ENCODE measurements at places on chromosomes 3 and 15.

GRCh38 chr15:82540984-82541431 is 751 bp upstream of the RPS17 start:
- no peak for DNase-seq

DNA sequence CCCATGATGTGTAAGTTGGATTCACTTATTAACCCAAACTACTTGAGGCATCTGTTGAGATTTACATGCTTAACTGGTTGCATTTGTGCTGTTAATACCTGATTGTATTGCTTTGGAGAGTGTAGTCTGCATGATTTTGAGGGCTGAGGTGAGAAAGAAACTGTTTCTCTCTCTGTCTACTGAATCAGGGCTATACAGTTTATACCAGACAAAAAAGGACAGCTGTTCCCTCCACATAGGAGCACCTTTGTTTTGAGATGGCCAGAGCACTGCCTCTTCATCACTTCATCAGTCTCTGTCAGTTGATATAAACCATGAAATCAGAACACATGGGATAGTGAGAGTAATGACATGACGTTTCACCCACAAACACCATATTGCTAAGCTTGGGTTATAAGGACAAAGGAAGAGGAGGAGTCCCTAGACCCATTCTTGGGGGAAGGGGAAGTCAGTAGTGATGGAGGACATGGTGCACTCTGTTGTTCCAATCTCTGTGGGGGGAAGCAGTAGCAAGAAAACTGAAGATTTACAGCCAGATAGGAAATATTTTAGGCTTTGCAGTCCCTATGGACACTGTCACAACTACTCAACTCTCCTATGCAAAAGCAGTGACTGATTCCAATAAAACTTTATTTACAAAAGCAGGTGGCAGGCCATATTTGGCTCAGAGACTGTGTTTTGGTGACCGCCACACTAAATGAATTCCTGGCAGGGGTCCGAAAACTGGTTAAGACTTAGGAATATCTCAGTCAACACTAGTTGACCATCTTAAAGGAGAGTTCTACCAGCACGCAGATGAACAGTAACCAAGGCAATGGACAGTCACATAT is 123.9 kb upstream of the NR2E3 start:
- no peak for DNase-seq

DNA sequence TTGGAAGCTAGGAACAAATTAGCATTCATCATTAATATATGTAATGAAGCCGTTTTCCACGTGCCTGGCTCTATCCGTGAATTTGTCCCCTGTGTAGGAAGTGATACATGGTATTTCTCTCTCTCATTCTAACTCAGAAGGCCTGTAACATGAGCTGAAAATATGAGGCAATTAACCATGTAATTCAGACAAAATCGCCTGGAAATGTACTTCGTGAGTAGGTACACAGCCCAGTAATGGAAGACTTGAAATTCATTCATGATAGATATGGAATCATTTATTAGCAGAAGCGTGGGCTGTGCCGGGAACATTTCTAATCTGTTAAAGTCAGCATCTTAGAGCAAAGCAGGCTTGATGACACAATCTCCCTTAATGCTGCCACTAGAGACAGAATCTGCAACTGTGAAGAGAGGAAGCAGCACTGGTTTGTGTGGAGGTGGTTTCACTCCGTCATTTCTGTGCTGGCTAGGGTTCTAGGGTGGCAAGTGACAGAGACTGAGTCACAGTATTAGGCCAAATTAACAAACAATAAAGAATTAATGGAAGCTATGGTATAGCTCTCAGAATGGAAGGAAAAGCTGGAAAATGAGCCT is 225.0 kb upstream of the PROK2 start:
- DNase-seq, result no peak

GRCh38 chr3:127392156-127392490 is 104.3 kb upstream of the PRR20G start:
- no peak for DNase-seq

- no peak for DNase-seq
Observed at GRCh38 chr3:22858486-22858885, 344.6 kb upstream of the UBE2E2 start.

DNA sequence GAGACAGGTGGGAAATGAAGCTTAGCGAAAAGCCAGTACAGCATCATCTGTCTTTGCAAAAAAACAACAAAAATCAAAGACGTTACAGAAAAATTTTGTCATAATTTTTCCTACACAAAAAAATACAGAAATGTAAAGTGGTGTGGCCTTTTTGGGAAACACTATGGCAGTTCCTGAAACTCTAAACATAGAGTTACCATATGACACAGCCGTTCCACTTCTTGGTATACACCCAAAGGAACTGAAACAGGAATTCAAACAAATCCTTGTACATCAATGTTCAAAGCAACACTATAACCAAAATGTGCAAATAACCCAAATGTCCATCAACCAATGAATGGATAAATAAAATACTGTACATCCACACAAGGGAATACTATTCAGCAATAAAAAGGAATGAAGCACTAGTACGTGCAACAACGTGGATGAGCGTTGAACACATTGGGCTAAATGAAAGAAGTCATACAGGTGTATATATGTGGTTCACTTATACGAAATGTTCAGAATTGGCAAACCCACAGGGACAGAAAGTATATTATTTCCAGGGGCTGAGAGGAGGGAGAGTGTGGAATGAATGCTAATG is 46.8 kb downstream of the GLB1 start:
- DNase-seq, result no peak

- no peak for DNase-seq
Observed at GRCh38 chr3:73144276-73144675, 82.8 kb downstream of the EBLN2 start.

GRCh38 chr3:45100981-45101407 is 45.2 kb downstream of the CDCP1 start:
- no peak for DNase-seq

GRCh38 chr3:177162742-177163141 is 34.5 kb downstream of the TBL1XR1 start:
- no peak for DNase-seq

- no peak for DNase-seq
Observed at GRCh38 chr3:42351207-42351606, 59.2 kb downstream of the LYZL4 start.

DNA sequence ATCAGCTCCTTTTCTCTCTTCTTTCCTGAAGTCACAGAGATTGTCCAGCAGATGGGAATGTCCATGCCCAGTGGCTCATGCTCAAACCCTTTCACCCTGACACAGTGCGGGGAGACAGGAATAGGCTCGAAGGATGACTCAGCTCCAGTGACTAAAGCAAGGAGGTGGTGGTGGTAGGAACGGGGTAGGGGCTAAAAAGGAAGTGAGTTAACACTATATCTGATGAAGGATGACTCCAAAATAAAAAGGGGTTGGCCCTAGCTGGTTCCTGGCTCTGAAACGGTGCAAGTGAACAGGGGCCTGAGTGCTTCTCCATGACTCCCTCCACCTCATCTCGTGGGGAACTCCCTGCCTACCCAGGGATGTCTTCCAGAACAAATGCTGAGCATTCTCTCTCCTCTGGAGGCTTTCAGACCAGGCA is 167.4 kb upstream of the LPP start:
- DNase-seq, result peak; percentile 57

GRCh38 chr3:52237657-52238172 is 1.2 kb downstream of the TWF2 start:
- no peak for DNase-seq

Data from stimulated activated CD4-positive, alpha-beta T cell treated with anti-CD3 and anti-CD28 coated beads, Interleukin-2, amount 100 ng/mL, for 4 hours (primary cell).